ENCODE measurements at places on chromosomes 16 and 17.

DNA sequence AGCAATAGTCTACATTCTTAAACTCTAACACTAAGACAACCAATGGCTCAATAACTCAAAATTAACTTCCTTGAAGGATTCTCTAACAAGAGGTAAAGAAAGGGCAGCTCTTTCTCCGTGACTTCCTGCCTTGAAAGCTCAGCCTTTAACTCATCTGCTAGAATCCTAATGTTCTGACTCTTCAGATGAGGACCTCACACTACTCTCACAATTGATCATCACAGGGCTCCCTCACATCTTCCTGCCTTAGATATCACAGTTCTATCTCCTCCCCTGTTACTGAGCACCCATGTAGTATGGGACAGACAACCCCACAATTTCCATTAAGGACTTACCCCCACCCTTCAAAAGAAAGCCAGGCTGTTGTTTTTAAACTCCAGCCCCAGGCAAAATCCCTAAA lies 33.5 kb downstream of the SMURF2 start:
- DNase-seq: no peak

GRCh38 chr16:9670033-9670432 lies 512.2 kb downstream of the GRIN2A start:
- no peak for DNase-seq

DNA sequence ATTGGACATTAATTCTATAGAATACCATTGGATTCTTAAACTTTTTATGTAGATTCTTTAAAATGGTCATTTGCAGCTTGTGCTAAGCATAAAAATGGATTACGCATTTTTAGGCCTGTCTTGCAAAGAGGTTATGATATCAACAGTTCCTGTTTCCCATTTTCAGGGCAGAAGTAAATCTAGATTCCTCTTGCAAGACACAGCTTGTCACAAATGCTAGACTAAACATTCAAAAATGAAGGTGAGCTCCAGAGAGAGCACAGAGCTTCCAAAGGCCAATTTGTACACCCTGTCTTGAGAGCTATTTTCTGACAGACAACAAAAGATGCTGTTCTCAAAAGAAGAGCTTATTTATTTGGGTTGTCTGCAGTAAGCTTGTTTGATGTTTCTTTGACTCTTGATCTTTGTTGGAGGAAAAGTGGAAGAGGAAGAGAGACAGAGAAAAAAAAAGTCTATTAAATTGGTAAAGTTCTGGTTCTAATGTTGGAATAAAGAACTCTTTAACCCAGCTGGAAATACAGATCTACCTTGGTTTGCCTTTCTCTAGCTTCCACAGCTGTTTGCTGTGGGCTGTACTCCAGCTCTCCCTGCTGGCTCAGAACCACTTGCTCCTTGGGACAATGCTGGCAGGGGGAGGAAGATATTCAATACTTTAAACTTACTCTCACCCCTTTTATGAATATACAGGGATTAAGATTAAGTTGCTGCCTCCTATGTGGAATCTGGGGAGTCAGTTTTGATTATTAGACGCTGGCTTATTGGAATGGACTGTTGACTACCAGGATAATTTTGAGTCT lies 651.8 kb downstream of the CDH11 start:
- no peak for DNase-seq

- DNase-seq: no peak
These were observed 19.2 kb downstream of the CD300LB start for GRCh38 chr17:74512036-74512435.

DNA sequence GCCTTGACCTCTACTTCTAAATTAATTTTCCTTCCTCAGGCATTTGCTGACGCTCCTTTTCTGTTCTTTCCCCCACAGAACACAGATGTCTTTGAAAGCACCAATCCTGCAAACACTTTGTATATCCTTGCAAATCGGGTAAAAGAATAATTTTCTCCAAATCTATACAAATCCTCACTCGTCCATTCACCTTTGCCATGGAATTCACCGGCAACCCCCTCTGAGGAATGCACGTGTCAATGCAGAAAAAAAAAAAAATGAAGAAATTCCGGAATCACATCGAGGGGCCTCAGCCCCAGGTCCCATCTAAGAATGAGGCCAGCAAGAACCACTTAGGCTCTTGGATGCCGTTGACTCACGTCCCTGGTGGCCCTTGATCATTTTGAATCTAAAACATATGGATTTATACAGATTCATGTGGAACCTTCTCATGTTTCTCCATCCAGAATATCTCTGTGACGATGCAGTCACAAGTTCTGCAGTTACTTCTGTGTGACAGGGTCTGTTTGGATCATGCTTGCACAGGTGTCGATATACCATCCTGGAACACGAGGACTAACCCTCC lies 136.9 kb downstream of the RBFOX3 start:
- no peak for DNase-seq

GRCh38 chr17:77872199-77872598 lies 86.3 kb upstream of the TNRC6C start:
- DNase-seq: no peak

- DNase-seq: peak; percentile 83
These were observed 10.3 kb downstream of the ZNF771 start for GRCh38 chr16:30417529-30418349.

GRCh38 chr16:17921357-17921978 lies 415.1 kb downstream of the NPIPA8 start:
- DNase-seq: peak; percentile 13

- DNase-seq: no peak
These were observed 200.9 kb downstream of the MSI2 start for GRCh38 chr17:57457188-57457587.

DNA sequence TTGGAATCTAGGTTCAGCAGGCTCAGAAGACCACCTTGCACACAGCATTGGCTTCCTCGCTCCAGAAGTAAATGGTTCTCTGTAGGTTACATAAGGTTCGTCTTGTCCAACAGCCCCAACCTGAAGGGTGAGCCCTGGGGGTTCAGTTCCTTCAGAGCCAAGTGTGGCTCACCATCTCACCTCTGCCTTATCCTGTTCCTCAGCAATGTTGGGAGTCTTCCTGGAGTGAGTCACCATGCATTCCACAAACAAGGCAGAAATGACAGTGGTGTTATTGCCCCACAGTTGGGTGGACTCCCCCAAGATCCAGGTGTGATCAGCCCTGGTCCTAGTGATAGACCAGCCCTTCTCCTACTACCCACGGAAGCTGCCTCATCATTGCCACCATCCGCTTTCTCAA lies 26.8 kb upstream of the SMPD3 start:
- no peak for DNase-seq

DNA sequence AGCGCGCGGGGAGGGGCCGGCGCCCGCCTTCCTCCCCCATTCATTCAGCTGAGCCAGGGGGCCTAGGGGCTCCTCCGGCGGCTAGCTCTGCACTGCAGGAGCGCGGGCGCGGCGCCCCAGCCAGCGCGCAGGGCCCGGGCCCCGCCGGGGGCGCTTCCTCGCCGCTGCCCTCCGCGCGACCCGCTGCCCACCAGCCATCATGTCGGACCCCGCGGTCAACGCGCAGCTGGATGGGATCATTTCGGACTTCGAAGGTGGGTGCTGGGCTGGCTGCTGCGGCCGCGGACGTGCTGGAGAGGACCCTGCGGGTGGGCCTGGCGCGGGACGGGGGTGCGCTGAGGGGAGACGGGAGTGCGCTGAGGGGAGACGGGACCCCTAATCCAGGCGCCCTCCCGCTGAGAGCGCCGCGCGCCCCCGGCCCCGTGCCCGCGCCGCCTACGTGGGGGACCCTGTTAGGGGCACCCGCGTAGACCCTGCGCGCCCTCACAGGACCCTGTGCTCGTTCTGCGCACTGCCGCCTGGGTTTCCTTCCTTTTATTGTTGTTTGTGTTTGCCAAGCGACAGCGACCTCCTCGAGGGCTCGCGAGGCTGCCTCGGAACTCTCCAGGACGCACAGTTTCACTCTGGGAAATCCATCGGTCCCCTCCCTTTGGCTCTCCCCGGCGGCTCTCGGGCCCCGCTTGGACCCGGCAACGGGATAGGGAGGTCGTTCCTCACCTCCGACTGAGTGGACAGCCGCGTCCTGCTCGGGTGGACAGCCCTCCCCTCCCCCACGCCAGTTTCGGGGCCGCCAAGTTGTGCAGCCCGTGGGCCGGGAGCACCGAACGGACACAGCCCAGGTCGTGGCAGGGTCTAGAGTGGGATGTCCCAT lies 232.8 kb downstream of the SEC14L1 start:
- DNase-seq: no peak

DNA sequence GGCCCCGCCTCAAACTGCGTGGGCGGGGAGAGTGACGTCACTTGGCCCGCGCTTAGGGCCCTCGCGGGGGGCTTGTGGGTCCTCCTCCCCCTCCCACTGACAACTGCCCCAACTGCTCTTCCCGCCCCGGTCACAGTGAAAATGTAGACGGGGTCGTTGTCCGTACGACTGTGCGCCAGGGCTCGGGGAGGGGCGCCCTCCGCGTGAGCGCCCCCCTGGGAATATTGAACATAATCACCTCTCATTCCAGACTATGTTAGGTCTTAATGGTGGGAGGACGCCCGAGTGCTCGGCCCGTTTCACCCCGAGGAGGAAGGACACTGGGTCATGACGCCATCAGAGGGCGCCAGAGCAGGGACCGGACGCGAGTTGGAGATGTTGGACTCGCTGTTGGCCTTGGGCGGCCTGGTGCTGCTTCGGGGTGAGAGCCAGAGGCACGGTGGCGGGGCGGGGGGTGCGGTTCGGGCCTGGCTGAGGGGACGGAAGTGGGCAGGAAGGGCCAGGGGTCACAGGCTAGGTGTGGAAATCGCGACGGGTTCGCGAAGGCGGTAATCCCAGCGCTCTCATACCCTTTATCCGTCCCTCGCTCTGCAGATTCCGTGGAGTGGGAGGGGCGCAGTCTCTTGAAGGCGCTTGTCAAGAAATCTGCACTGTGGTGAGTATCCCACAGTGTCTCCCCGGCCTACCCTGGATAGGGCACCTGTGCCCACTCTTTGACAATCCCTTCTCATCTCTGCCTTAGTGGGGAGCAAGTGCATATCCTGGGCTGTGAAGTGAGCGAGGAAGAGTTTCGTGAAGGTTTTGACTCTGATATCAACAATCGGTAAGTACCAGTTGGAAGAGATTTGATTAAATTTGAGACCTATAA lies at the start of gene ELP5:
TSS of gene ELP5 (plus strand) at position 40 of the 868 bp plus-strand sequence. CDS start at position 376, 336 bp downstream.
- peak; percentile 87 for DNase-seq

- no peak for DNase-seq
These were observed 181.1 kb downstream of the SEC14L1 start for GRCh38 chr17:77321649-77322513.

- DNase-seq: peak; percentile 64
These were observed 1.4 kb downstream of the HAGHL start for GRCh38 chr16:728131-728889.

DNA sequence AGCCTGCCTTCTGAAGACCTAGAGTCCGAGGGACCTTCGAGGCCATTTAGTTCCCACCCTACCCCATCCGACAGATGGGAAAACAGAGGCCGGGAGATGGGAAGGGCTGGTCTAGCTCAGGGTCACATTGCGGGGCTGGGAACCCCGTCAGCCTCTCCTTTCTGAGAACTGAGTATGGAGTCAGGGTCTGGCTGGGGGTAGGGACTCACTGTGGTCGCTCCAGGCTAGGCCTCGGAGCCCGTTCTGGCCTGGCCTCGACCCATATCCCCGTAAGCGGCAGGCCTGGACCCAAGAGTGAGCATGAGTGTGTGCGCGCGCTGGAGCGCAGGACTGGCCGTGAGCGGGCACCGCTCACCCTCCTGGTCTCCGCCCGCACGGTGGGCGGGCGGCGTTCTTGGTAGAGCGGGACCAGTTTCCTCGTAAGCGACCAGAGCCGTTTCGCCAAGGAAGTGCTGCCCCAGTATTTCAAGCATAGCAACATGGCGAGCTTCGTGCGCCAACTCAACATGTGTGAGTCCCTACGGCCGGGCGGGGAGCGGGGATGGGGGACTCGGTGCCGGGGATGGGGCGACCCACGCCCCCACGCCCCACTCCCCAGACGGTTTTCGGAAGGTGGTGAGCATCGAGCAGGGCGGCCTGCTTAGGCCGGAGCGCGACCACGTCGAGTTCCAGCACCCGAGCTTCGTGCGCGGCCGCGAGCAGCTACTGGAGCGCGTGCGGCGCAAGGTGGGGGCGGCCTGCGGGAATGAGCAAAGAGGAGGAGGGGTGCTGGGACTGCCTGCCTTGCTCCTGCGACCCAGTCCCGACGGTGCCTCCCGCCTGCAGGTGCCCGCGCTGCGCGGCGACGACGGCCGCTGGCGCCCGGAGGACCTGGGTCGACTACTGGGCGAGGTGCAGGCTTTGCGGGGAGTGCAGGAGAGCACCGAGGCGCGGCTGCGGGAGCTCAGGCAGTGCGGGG lies 855 bp downstream of the HSF4 start:
- DNase-seq: no peak

GRCh38 chr17:34024386-34024785 lies 230.7 kb upstream of the CCL2 start:
- no peak for DNase-seq

- no peak for DNase-seq
These were observed 187.8 kb downstream of the RAB11FIP4 start for GRCh38 chr17:31579265-31579664.

DNA sequence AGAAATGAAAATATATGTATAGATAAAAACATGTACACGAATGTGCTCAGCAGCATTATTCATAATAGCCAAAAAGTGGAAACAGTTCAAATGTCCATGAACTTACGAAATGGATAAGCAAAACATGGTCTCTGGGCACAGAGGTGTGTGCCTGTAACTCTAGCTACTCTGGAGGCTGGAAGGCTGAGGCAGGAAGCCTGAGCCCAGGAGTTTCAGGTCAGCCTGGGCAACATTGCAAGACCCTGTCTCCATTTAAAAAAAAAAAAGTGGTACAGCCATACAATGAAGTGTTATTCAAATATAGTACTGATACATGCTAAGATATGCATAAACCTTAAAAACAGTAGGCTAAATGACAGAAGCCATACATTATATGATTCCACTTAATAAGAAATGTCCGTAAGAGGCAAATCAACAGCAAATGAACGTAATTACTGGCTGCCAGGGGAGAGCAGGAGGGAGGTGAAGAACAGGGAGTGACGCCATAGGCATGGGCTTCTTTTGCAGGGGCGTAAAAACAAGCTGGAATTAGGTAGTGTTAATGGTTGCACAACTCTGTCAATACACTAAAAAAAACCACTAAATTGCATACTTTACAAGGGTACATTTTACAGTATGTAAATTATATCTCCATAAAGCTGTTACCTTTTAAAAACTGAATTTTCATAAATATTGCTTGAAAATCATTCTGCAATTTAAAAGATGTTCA lies 87.2 kb upstream of the PLEKHM1 start:
- no peak for DNase-seq

GRCh38 chr16:8931859-8932258 lies 31.8 kb downstream of the USP7 start:
- DNase-seq: no peak

DNA sequence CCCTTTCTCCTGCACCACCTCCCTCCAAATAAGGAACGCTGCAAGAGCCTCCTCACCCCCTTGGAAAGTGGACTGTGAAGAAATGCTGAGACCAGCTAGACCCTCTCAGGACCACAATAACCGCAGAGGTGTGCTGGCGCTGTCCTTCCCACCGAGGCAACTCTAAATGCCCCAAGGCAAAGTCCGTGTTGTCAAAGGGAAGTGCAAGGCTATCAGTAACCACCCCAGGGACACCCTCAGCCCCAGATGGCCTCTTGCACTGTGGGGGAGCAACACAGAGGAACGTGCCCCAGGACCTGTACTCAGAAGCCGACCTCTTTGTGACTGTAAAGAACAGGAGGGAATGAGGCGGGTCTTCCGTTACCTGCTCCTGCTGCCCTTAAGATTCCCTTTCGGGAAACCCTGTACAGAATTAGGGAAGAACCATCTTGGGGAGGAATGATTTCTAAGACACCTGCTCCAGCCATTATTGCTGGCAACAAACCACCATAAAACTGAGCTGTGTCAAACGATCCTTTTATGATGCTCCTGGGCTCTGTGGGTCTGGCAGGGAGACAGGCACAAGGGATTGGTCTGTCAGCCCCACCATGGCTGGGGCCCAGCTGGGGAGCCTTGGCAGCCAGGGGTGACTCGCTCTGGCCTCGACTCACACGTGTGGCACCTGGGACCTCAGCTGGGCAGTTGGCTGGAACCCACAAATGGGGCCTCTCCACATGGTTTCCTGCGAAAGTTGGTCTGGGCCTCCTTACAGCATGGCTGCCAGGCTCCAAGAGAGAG lies 14.6 kb upstream of the MED9 start:
- DNase-seq: no peak

All from stimulated activated CD8-positive, alpha-beta memory T cell treated with anti-CD3 and anti-CD28 coated beads, Interleukin-2, amount 100 ng/mL, for 48 hours (primary cell).